ENCODE measurements at places on chromosomes 7 and 10.

- DNase-seq = no peak
Measured at GRCh38 chr10:31261511-31262311, 57.3 kb upstream of the ZEB1 start.

DNA sequence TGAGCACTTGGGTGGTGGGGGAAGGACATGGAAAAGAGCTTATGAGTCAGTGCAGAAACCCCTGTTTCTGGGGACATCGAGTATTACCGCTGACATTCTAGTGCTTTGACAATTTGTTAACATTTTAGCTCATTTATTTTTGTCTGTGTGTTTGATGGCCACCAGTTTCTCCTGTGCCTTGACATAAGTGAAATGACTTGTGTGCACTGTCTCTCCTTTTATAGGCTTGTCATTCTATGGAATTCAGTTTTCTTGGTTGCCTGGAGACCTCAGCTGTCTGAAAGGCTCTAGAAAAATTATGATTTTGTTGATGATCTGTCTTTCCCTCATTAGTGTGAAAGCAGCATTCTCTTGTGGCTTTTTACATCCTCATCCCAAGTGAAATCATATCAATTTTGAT, 190.0 kb upstream of the SMIM30 start:
- DNase-seq = no peak

DNA sequence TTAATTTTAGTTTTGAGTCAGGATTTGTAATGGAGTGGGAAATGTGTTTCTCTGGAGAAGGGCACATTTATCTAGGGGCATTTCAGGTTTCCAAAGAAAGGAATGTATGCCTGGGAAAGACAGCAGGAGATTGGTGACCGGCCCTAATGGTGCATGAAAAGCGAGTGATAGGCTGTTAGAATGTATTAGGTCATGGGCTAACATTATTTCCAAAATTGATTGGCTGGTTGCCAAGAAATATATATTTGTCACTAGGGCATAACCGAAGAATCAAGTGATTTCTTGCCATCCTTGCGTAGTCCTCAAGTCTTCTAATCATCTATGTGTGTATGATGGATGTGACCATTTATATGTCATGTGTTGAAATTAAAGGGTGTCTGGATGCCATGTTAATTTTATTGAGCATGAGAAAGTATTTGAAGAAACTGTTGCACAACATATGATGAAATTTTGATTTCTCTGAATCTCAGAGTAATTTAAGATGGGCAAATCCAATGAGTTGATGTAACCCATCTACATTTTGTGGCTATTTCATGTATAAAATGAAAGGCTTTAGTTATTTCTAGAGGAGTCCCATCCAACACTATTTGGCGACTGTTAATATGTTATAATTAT, 248.4 kb downstream of the BMPER start:
- DNase-seq = no peak

DNA sequence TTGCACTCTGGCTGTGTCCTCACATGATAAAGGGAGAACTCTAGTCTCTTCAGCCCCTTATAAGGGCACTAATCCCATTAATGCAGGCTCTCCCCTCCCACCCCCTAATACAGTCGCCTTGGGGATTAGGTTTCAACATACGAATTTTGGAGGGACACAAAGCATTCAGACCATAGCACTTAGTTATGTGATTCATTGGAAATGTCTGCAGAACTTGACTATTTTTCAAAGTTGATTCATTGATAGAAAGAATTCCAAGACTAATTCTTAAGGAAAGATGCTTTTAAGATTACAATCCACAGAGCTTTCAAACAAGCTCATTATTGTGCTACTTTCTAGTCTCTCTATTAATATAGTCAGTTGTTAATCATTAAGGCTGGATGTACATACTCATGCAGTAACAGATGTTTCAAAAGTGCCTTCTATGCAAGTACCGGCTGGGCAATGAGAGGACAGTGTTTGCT, 85.3 kb upstream of the RPA3 start:
- DNase-seq = no peak

- DNase-seq = no peak
Measured at GRCh38 chr10:72171175-72171630, 44.6 kb upstream of the ANAPC16 start.

Data from ascending aorta (tissue), 2 donors.